ENCODE measurements at places on chromosomes 1 and 21.

- no peak for DNase-seq
These were observed 44.2 kb downstream of the TMEM53 start for GRCh38 chr1:44630116-44630515.

- no peak for DNase-seq
These were observed 225.6 kb upstream of the PBX1 start for GRCh38 chr1:164333387-164333786.

- DNase-seq = no peak
These were observed 25.7 kb upstream of the C1orf105 start for GRCh38 chr1:172394811-172395210.

DNA sequence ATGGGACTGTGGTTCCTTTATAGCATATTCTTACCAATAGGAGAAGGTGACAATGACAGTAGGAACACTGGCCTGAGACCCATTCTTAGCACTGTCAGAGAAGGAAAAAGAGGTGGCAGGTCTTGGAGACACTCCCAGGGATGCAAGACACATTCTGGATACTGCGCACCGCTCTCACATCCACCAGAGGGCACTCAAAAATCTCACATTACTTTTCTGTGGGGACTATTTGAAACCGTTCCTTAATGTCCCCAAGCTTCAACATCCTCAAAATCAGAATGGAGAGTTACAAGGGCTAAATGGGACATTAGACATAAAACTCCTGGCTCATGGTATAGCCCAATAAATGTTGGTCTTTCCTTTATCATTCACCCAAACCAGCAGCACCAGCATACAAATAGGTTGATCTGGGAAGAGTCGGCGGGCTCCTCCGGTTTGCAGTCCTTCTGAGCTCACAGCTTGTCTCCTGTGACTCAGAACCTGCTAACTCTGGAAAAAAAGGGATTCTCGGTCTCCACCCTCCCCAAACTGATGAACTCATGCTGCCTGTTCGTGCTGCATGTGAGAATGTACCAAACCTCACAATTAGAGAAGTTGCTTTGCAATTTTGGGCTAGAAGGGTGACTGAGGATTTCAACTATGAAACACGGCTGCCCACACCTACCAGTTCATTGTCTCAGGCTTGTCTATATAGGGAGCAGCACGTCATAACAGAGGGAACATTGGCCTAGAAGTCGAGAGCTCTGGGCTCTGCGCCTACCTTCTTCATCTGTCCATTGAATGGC is 40.2 kb downstream of the IL12RB2 start:
- no peak for DNase-seq

GRCh38 chr21:38506661-38507281 is 8.5 kb upstream of the ERG start:
- no peak for DNase-seq

- no peak for DNase-seq
These were observed 27.6 kb upstream of the SARS1 start for GRCh38 chr1:109185990-109186732.
